ENCODE measurements at places on chromosomes 4 and X. TPM values are rescaled to one million over a fixed set of nuclear protein-coding genes. Genes with fewer than 3 reads are reported as not detected.

Gene FOXR2
- total RNA-seq = 8.1 TPM

Gene FREM3
- not detected for total RNA-seq

Gene KLB
- not detected for total RNA-seq

Gene MAB21L2
- total RNA-seq = 52.5 TPM

Gene SLC9B1
- not detected for total RNA-seq

Gene MAGEC3
- total RNA-seq = not detected

Gene TRIM61
- not detected for total RNA-seq

Gene SPCS3
- total RNA-seq = 59.6 TPM

Gene LAS1L
- 39.5 TPM for total RNA-seq

Gene MEPE
- not detected for total RNA-seq

Gene SCRG1
- not detected for total RNA-seq

Gene HSFX2
- total RNA-seq = not detected

Gene BST1
- not detected for total RNA-seq

Gene L1CAM
- total RNA-seq = 7.9 TPM

Gene ZCCHC18
- 2.1 TPM for total RNA-seq

Gene NIPAL1
- total RNA-seq = 1.5 TPM

Gene ADH1A
- not detected for total RNA-seq

Gene CXorf49B
- total RNA-seq = not detected

Gene NCAPG
- total RNA-seq = 42.6 TPM

Gene NOX1
- total RNA-seq = not detected

Gene CT55
- 0.87 TPM for total RNA-seq

Gene PDCL2
- total RNA-seq = not detected

Gene IRS4
- 0.10 TPM for total RNA-seq

Gene RAB33A
- not detected for total RNA-seq

Gene CCDC149
- total RNA-seq = 3.3 TPM

Gene IBSP
- not detected for total RNA-seq

Gene IL2RG
- not detected for total RNA-seq

Gene MAGEB10
- not detected for total RNA-seq

Gene DUSP21
- total RNA-seq = not detected

Gene DRD5
- total RNA-seq = not detected

Gene GLOD5
- not detected for total RNA-seq
